ENCODE measurements at places on chromosomes 3 and 15. TPM values are rescaled to one million over a fixed set of nuclear protein-coding genes. Genes with fewer than 3 reads are reported as not detected.

EPHB1 gene
- 0.12 TPM for total RNA-seq

MCTP2 gene
- total RNA-seq = 4.1 TPM

TGM5 gene
- not detected for total RNA-seq

GNB4 gene
- 62.5 TPM for total RNA-seq

VPS8 gene
- 72.8 TPM for total RNA-seq

CD96 gene
- not detected for total RNA-seq

ALPK3 gene
- total RNA-seq = 0.11 TPM

ZIC1 gene
- total RNA-seq = not detected

CLDN18 gene
- total RNA-seq = 0.12 TPM

POTEB3 gene
- not detected for total RNA-seq

PFKFB4 gene
- total RNA-seq = 14.4 TPM

SCAMP5 gene
- total RNA-seq = 0.44 TPM

POLQ gene
- total RNA-seq = 6.5 TPM

CNTN3 gene
- total RNA-seq = 5.0 TPM

PCOLCE2 gene
- 25.4 TPM for total RNA-seq

All from uterine smooth muscle cell (primary cell).